NCI-H1048 (cell line): ENCODE measurements at places on chromosomes 1 and 21.
A peak's percentile ranks its signal among the peaks of the same experiment; 100 is the strongest.

- DNase-seq = no peak
These were observed 24.3 kb upstream of the CITED4 start for GRCh38 chr1:40886318-40887011.

DNA sequence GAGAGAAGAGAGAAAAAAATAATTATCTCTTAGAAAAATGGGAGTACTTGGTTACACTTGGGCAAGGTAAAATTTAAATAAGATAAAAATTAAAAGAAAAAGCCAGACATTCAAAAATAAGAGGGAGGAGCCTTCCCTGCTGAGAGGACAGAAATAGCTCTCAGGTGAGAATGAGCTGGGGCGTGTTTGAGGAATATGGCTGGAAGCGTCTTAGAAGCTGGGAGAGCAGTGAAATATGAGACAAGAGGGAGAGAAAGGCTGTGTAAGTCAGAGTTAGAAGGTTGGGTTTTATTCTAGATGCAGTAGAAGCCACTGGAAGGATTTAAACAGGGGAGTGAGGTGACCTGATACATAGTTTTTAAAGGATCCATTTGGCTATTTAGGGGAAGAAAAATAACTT is 154.2 kb upstream of the L1TD1 start:
- no peak for DNase-seq

DNA sequence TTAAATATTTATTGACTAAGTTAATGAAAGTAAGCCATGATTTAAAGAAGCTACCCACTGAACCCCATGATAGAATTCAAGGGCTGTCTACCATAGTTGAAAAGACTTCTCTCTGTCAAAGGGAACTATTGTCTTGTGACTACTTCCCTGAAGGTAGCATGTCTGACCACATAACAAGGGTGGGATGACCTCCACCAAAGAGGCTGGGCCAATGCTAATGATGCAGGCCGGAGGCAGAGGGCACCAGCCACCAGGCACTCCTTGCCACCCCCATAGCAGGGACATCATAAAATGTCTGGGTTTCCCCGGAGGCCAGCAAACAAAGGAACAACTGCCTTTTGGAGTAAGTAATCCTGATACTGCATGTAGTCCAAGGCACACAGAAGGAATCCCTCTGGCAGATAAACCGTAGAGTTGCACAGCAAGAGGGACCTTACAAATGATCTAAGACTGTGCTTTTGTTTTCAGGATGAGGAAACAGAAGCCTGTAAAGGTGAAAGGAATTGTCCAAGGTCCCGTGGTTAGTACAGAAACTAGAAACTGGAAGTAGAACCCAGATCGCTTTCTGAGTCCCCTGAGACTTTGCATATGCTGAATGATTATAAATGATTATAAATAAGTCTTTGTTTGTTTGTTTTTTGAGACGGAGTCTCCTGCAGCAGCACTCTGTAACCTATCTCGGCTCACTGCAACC is 33.5 kb upstream of the ITPKB start:
- no peak for DNase-seq

DNA sequence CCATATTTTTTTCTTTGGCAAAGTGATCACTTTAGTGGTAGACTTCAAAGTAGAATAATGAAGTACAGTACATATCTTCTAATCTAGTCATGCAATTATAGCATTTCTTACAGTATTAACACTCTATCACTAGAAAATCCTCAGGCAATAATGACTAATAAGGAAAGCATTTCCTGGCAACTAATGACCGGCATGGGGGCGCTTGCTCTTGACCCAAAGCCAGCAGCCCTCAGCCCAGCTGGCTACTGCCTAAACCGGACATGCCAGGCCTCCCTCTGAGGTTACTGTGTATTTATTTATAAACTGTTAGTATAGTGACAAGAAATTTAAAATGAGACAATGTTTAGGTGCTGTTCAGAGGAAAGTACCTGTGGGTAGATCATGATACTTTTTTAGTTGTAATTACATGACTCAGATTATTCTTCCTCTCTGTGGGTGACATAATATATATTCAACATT is 633.8 kb downstream of the PTPRC start:
- DNase-seq = no peak

DNA sequence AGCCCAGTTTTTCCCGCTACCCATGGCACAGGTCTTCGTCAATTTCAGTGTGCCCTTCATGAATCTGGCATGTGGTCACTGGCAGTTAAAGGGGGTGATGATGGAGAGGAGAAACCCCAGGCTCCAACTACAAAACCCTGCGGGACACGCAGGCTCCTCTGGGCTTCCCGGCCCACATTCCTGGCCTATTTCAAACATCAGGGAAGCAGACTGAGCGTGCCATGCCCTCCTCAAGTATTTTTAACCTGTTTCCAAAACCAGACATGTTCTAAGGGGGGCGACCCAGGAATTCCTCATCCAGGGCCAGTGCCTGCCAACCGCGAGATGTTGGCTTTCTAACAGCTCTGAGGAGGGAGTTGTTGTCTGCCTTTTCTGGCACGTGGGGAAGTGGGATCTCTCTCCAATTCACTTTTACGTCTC is 85.1 kb downstream of the CAPZB start:
- DNase-seq = no peak

DNA sequence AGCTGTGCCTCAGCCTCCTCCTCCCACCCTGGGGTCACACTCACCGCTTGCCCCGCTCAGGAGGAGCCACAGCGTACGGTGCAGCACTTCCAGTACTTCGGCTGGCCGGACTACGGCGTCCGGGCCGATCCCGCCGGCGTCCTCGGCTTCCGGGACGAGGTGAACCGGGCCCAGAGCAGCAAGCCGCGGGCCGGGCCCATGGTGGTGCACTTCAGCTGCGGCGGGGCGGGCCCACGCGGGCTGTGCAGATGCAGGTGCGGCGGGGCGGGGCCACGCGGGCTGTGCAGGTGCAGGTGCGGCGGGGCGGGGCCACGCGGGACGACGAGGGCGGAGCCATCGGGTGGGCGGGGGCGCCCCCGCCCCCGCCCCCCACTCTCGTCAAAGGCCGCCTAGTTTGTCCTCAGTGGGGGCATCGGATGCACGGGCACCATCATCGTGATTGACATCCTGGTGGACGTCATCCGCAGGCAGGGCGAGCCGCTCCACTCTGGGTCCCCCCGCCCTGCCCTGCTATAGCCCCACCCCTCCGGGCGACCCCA is 5.5 kb downstream of the RNF223 start:
- DNase-seq = no peak

- no peak for DNase-seq
These were observed 33.3 kb upstream of the MUTYH start for GRCh38 chr1:45373573-45373972.

GRCh38 chr1:76677416-76678405 is 189.6 kb upstream of the ST6GALNAC5 start:
- no peak for DNase-seq

GRCh38 chr1:68141071-68142021 is 90.9 kb upstream of the DIRAS3 start:
- no peak for DNase-seq

GRCh38 chr1:220788900-220789299 is 2.2 kb downstream of the MTARC1 start:
- no peak for DNase-seq

DNA sequence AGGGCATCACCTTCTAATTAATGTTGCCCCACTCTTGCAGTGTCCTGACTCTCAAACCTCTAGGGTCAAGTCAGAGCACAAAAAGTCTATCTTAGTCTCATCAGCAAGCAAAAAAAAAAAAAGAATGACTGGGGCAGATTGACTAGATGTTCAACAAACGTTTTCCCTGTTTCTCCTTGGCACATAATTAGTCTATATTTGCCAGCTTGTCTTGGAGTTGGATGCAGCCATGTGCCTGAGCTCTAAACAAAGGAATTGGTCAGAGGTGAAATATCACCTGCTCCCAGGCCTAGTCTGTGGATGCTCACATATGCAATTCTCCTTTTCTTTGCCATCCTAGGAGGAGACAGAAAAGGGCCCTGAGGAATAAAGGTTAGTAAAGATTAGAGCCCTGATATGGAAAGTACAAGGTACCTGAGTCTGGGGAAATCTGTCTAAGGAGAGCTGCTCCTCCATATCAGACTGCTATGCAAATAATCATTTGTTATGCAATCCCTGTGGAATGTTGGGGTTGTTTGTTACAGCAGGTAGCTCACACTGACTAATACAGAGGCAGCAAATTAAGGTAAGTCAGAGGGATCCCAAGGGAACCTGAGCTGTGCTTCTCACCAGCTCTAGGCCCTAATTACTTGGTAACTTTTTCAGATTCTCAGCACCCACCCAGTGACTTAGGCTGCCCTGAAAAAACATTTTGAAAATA is 130.8 kb downstream of the BRINP2 start:
- DNase-seq = no peak

DNA sequence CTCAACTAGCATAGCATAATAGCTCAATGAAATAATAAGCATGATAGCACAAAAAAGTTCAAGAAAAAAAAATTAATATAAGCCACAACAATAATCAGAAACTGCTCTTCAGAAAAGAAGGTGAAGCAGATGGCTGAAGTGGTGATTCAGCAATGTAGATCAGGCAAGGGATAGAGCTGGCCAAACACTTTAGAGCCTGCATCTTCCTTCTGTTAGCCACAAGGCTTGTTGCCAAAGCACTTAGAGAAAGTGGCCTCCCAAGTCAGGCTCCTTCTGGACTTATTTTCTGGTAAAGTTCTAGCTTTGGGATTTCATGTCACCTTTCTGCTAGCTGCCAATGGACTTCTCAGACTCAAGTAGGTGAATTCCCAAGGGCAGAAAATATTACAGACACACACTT is 60.3 kb upstream of the C1orf87 start:
- no peak for DNase-seq

DNA sequence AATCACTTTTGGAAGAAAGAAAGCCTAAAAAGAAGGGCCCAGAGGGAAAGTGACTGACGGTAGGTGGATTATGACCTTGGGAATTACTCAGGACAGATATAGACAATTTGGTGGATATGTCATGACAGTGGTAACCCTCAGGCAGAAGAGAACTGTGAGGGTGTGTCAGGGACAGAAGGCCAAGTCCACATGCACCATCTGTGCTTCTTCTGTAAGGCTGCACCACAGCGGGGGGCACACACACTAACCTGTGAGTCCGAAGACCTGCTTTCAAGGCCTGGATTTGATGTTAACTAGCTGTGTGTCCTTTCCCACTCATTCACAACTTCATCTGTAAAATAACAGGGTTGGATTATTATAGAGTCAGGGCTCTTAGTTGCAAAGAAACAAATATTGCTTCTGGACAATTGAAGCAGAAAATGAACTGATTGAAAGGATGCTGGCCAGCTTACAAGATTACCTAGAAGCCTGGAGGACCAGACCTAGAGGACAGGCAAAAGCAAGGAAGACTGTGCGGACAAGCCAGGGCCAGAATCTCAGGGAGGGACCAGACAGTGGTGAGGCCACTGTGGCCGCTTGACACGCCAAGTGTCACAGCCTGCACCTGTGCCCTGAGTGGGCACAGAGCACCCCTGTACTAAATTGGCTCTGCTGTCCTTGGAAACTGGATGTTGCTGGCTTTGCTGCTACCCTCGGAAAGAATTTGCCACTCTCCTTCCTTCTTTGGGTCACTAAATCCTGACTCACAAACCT is 34.7 kb upstream of the USP24 start:
- DNase-seq = no peak

DNA sequence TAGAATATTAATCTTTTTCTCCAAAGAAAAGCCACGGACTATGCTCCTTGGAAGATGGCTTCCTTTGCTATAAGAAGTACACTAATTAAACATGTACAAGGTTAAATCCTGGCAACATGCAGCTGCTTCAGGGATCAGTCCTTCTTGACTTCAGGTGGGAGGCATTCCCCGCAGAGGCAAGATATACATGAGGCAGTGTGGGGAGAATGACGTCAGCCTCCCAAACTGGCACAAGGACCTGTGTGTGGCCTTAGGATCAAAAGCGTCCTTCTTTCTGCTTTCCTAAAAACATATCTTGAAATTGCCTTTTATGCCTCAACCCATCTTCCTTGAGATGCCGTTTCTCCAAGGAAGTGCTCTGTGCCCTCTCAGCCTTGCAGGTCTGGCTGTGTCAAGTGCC is 90.3 kb downstream of the WLS start:
- no peak for DNase-seq

- no peak for DNase-seq
These were observed 16.7 kb upstream of the PLEKHA6 start for GRCh38 chr1:204376465-204376864.

DNA sequence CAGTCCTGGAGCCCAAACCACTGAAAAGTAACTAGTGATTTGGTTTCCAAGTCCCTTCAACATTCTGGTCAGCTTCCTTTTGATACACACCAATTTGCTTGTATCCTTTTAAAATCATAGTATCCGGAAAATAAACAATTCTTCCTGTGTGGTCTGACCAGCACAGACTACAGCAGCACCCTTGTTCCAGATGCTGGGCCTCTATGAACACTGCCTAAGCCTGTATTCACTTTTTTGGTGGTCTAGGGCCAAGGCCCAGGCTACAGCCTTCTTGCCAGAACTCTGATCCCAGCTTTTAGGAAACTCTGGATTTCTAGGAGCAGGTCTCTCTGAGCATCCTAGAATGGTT is 801 bp upstream of the DDAH1 start:
- no peak for DNase-seq

DNA sequence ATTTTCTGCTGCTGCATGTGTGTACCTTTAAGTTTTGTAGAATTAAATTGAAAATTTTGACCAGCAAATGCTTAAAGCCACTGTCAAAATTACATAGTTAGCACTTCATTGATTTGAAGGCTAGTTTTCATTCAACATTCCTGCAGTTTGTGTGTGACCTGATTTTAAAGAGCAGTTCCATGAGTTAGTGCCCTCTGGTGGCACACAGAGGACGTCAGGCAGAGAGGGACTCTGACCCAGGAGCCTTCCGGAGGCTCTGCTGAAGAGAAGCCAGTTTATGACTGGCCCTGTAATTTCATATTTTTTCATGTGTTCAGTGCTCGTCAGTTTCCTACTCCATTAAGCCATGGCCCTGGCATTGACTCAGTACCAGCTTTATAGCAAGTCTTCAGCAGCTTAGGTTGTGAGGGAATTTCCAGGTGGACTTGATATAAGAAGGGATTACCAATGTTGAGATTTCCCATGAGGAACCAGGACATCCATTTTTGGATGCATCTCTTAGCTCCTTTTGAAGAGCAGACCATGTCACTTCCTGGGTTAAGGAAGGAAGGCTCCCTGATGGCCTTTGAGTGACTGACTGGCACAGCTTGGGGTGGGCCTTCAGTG is 104.7 kb downstream of the CAMTA1 start:
- peak; percentile 18 for DNase-seq

DNA sequence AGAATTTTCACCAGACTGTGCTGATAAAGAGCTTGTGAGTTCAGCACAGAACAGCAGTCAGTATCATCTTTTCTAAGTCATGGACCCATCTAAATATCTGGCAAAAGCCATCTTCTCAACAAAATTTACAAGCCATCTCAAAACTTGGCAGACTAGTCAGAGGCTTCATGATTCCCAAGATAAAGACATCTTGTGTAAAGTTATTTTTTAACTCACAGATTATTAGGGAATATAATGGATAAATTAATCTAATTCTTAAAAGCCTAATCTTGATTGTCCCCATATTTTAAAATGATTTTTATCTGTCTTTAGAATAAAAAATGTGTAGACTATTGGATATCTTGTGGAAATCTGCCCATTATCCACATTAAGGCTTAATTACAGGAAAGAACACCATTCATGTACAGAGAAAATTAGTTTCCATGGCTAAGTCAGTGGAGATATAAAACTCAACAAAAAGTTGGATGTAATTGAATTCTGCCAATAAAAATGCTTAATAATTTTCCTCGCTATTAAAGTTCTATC is 159.8 kb downstream of the ZP4 start:
- no peak for DNase-seq
